ENCODE measurements at places on chromosomes 5 and 9.
A peak's percentile ranks its signal among the peaks of the same experiment; 100 is the strongest.

- DNase-seq = no peak
Observed at GRCh38 chr9:5857928-5858327, 25.0 kb upstream of the ERMP1 start.

GRCh38 chr9:31588006-31588405, 796.4 kb upstream of the ACO1 start:
- no peak for DNase-seq

- no peak for DNase-seq
Observed at GRCh38 chr5:82308416-82308815, 30.3 kb upstream of the RPS23 start.

DNA sequence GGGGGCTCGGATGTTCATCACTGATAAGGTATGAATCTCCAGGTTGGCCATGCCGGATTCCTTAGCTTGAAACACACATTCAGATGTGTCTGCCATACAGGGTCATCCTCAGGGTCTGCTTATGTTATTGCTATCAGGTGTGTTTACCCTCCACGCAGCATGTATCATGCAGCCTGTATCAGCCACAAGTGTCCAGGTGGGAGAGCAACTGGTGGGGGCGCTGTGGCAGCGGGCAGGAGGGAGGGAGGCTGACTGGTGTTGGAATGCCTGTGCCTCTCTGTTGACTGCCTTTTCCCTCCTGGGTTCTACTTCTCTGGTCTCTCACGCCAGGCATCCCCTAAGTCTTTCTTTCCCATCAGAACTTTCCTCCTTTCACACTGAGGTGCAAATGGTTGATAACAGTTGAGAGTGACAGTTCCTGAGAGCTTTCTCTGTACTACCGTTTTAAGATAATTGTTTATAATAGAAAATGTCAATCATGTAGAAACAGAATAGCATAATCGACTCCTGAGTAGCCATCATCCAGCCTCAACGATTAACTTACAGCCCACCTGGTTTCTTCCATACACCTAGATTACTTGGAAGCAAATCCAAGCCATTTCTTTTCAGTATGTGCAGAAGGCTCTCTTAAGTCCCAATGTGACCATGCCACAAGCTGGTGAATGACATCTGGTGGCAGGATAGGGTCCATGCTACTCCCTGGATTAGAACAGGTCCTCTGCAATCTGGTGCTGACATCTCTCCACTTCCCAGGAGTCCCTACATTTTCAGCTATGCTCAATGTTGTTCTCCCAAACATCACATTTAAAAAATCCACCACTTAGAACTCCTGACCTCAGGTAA, 86.6 kb downstream of the ACER2 start:
- DNase-seq = no peak

DNA sequence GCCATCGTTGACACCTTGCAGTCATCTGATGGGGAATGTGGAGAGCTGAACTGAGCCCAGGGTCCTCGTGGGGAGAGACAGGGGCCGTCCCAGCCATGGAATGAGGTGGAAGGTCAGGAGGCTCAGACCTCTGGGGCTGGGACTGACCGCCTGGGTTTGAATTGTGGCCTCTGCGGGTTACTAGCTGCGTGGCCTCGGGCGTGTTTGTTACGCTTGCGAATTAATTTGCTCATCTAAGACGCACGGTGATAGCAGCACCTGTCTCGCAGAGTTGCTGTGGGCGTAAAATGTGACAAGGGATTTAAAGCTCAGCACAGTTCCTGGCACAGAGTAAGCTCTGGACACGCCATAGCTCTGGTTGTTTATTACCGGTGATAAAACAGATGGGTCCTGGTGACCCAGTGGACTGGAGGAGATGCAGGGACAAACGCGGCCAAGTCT, 19.4 kb upstream of the DAB2IP start:
- DNase-seq = no peak

DNA sequence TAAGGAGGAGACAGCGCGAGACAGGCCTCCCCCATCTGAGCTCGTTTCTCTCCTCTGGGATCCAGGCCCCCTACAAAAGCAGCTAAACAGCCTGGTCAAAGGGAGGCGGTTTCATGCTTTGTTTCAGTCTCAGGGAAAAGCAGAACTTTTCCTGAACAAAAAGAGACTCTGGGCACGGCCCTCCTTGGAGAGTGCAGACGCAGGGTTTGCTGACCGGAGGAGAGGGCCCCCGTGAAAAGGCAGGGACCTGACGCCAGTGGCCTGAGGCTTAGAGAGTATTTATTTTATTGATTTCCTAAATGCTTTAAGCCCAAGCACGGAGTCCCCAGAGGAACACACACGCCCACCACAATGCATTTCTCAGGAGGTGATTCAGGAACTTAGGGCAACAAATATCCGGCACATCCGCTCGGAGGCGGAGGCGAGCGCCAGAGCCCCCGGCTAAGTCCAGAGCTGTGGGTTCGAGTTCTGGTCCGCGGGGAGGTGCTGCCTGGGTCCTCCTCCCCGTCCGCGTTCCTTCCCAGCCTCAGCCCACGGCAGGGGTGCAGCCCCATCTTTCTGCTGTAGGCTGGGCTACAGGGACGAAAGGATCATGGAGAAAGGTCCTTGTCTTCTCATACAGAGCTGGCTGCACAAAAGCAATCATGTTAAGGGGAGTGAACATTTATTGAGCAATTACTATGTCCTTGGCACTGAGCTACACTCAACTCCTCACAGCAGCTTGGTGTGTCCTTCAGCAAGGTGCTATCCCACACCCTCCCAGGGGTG, 40.0 kb downstream of the PTGES start:
- DNase-seq = no peak

- no peak for DNase-seq
Observed at GRCh38 chr5:140875085-140876065, at the start of gene PCDHA12. TSS of gene PCDHA12 (plus strand) at chr5:140875308. CDS start at chr5:140875473, 165 bp downstream.

GRCh38 chr5:13591621-13592020, 352.9 kb downstream of the DNAH5 start:
- no peak for DNase-seq

- DNase-seq = no peak
Observed at GRCh38 chr5:76083555-76084495, 642 bp downstream of the SV2C start.

DNA sequence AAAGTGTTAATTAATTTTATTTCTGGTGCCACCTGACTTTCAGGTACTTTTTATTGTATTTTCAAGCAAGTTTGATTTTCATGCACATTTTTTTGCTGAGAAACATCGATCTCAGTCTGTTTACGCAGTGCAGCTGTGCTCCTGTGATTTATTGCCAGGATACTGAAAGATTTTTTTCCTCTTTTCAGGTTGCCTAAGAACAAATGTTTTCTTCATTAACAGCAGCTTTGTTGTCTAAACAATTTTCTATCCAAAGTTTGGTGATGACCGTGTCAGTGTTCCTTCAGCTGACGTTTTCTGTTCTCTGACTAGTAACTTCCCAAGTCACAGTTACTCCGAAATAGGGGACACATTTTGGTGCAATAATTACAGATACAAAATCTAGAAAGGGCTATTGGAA, 78.1 kb downstream of the VCAN start:
- DNase-seq = no peak

GRCh38 chr5:59832577-59833301, 60.8 kb downstream of the PDE4D start:
- DNase-seq = no peak

DNA sequence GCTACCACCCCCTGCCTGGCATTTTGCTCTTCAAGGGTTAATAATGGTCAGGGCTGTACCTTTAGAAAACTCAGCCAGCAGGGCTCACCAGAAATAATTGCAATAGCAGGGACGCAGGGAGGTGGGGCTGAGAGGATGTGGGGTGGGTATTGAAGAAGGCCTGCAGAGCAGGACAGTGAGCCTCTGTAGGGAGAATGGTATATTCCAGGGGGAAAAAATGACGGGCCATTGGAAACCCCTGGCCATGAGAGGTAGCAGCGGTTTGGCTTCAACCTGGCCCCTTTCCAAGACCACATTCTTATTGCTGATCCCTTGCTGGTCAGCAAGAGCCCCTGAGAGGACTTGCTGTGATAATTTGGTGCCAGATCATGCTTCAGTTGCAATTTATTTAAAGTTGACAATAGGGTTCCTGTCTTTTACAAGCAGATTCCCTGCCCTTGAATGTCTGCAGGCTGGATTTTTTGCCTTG, 36.7 kb upstream of the CTNNA1 start:
- no peak for DNase-seq

DNA sequence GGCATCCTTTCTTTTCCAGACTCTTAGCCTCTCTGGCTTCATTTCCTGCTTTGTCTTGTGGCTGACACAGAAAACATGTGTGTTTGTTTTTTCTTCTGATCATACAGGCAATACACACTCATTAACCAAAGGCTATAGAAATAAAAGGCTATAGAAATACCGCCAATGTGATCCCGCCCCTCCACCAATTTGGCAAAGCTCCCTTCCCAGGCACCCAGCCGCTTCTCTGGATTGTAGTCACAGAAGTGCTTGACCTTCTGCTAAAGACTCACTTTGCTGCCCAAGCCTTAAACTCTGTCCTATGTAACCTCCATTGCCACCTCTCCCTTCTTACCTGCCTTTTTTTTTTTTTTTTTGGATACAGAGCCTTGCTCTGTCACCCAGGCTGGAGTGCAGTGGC, 5.3 kb downstream of the TXNDC15 start:
- no peak for DNase-seq

- DNase-seq = no peak
Observed at GRCh38 chr5:103385722-103386121, 127.2 kb downstream of the MACIR start.

GRCh38 chr5:14110196-14110595, 32.9 kb upstream of the TRIO start:
- no peak for DNase-seq

DNA sequence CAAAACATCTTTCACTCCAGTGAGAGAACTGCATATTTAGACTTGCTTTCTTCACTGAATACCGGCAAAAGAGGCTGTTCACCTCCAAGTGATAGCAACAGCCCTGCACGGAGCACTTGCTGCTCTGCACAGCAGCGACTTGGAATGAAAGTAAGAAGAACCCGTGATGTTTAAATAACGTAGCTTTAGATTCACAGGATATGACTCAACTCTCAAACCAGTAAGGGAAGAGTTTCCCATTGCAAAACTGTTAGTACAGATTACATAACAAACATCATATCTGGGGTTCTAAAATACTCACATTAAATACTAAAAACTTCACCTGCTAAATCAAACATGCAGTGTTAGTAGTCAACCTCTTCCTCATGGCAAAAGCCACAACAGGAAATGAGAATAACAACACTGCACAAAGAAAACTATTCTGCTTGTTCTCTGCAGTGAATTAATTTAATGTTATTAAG, 203.4 kb downstream of the MCTP1 start:
- DNase-seq = peak; percentile 21

- no peak for DNase-seq
Observed at GRCh38 chr5:178423431-178423830, 166.8 kb downstream of the COL23A1 start.

DNA sequence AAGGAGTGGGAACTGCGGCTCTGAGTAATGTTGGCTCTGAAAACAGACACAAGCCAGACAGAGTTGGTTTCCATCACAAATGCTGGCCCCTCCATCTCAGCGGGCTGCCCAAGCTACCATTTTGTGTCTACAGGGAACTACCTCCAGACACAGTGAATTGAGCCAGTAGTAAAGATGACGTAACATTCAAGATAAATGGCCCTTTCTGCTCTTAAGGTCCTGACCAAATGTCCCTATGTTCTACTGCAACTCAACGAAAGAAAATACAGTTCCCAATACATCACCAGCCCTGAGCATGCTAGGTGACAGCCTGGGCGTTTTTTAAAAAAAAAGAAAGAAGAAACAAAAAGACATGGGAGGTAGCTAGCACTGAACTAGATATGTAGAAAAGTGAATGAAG, 227.8 kb upstream of the RASEF start:
- DNase-seq = no peak

DNA sequence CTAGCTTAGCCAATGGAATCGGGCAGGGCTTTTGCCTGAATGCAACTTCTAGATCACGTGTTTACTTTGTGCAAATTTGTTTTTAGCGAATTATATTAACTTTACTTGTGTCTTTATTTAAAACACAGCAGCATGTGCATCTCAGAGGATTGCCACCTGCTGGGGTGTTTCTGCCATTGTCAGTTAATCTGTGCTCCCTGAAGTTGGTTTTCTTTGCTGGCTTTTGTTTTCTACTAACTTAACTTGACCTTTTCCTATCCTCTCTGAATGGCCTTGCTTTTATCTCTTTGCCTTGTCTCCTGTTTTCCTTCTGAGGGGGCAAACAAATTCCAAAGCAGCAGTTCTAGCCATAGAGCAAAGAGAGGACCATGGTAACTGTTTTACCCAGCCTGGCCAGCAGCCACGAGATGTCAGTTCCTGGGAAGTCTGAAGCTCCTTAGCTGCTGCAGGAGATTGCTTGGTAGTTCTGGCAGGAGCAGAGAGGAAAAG, 67.6 kb downstream of the ARHGEF28 start:
- peak; percentile 15 for DNase-seq

- no peak for DNase-seq
Observed at GRCh38 chr9:134656334-134657006, 14.9 kb downstream of the COL5A1 start.

DNA sequence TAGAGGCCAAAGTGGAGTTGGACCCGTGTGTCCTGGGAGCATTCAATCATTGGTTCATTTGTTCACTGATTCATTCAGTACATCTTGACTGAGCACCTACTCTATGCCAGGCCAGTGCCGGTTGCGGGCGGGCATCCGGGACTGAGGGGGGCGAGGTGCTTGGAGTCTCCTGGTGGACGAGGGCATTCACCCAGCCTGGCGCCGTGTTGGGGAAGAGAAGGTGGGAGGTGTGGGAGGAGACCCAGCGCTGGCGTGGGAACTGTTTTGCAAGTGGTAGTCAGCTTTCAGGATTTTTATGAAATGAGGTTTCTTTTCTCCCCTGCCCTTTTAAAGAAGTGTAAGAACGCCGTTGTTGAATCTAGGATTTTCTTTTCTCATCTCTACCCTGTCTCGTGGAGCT, 37.2 kb downstream of the NCS1 start:
- DNase-seq = no peak

DNA sequence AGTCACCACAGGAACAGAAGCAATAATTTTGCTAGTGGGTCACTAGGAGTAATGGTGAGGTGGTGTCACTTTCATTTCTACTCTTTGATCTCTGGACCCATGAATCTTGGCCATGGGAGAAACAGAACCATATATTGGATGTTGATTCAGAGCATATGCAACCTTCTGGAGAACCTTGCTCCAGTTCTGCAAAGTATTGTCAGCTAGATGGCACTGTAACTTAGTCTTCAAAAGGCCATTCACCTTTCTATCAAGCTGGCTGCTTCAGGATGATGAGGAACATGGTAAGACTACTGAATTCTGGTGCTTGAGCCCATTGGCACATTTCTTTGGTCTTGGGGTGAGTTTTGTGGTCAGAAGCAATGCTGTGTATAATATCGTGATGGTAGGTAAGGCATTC, 129.1 kb upstream of the FBN2 start:
- no peak for DNase-seq

Data from immature natural killer cell (primary cell).